ENCODE measurements at places on chromosomes 3 and 15. TPM values are rescaled to one million over a fixed set of nuclear protein-coding genes. Genes with fewer than 3 reads are reported as not detected.

DNA sequence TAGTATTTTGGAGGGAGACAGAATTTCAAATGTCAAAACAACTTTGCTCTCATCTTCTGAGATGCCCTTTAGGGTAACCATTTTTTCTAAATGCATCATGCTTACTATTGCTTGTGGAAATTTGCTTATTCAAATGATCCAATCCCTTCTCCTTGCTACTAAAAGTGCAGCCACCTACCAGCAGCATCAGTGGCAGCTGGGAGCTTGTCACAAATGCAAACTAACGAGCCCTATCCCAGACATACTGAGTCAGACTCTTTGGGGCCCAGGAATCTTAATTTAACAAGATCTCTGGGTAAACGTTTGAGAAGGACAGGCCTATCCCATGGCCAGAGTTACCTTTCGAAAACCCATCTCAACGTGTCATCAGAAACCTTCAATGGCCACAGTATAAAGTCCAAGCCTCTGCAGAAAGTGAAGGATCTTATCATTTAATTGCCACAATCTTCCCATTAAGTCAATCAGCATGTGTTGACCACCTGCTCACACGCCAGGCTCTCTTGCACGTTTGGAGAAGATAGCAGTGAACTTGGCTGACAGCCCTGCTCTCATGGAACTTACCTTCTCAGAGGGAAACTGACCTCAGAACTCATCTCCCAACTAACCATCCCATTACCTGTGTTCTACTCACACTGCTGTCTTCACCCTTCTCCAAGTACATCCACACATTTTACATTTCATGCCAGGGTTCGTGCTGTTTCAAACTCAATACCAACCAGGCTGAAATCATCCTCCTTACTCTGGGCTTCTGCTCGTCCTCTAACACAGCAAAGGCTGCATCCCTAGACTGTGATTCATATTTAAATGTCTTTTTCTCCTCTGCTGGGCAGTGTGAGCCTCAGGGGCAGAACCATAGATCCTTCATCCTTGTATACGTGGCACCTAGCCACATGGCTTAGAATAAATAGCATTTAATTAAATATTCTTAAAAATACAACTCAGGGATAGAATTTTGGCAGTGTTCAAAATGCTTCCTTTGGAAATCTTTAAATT is 24.8 kb upstream of the VGLL4 start:
- DNase-seq: no peak

DNA sequence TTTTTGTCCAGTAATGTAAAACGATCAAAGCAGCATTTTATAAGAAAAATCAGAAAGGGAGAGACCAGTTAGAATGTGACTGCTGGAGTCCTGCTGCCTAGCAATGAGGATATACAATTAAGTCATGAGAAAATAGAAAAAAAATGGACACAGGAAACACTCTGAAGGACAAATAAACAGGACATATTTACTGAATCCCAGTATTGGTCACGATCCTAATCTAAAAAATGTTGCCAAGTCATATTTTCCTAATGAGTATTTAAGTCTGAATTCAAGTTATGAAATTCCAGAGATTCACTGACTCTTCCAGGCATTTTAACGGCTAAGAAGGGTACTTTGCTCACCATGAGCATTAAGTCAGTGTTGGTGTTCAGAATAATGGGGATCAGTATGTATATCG is 154.3 kb upstream of the CCDC54 start:
- DNase-seq: peak; percentile 20

GRCh38 chr3:9553021-9553947 is at the start of gene LHFPL4:
TSS of gene LHFPL4 (minus strand) at chr3:9553822. CDS start at chr3:9552679, 1,143 bp downstream.
- DNase-seq: no peak

- no peak for DNase-seq
Measured at GRCh38 chr3:156553705-156554356, 1.1 kb downstream of the SSR3 start.

DNA sequence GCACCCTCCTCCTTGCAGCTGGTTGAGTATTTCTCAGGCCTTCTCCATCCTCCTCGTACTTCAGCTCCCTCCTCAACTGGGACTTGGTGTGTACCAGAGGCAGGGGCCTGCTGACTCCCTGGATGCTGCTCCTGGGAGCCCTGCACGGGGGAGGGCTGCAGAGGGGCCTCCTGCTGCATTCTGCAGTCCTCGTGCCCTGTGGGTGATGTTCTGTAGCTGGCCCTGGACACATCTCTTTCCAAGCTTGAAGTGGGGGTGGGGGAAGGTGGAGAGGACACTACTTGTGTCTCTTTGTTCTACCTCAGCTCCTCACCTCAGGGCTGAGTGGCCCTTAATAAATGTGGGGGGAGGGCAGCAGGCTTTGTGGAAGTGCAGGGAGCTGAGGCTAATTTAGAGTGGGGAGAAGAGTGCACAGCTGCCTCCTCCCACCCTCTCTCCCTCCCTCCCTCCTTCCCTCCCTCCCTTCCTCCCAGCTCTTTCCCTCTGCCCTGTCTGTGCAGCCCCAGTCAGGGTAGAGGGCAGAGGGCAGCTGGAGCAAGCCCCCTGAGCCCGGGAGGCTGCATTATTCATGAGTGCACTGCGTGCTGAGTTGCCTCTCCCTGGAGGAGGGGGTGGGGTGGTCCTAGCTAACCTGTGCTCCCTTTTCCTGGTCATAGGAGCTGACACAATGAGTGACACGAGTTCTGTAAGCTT is 3.7 kb upstream of the GRM2 start:
- DNase-seq: no peak

DNA sequence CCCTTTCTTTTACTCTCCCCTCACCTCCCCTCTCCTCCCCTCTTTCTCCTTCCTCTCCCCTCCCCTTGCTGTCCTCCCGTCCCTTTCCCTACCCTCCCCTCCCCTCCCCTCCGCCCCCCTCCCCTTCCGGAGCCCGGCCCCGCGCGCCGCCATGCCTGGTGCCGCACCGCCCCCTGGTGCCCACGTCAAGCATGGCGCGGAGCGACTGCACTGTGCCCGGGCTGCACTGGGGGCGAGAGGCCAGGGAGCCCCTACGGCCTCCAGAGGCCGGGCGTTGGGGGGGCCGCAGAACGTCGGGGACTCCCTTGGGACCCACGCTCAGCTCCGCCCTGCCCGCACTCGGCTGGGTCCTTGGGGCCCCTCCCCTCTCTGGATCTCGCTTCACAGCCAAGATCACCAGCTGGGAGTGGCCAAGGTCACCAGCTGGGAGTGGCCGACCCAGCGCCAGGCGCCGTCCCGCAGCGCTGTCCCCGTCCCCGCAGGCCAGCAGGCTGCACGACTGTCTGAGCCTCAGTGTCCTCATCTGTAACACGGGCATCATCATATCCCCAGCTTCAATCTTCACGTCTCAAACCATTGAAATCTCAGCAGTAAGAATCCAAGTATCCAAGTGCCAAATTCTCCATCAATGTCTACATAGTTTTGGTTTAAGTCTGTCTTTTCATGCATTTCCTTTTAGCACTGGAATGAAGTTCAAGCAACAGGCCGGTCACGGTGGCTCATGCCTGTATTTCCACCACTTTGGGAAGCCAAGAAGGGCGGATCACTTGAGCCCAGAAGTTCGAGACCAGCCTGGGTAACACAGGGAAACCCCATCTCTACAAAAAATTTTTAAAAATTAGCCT is 42.5 kb downstream of the TPRA1 start:
- peak; percentile 86 for DNase-seq

DNA sequence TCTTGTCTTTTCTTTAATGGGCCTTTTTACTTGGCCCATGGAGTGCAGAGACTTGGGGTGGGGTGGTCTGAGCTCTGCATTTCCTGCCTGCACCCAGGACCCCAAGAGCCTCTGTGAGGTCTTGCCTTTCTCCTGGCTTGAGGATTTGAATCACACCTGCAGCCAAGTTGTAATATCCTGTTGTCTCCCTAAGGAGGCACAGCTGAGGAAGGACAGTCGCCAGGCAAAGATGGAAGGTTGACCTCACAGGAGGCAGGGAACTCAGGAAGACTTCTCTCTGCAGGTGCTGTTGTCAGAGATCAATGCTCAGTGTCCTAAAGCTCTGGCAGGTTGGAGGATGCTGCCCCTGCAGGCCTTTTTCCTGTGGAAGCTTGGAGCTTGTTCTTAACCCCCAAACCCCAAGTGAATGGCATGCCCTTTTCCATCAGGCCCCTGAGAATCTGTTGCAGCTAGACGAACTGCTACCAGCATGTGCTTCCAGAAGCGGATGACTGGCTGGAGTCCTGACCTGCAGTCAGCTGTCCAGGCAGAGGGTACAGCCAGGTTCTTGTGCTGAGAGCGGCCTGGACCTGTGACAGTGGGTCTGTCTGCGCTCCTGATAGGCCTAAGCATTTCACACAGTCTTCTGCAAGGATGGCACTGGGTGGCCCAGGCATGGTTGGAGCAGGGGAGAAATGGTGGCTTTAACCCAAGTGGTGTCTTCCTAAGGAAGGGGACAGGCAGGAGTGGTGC is 120.0 kb downstream of the EEFSEC start:
- no peak for DNase-seq

DNA sequence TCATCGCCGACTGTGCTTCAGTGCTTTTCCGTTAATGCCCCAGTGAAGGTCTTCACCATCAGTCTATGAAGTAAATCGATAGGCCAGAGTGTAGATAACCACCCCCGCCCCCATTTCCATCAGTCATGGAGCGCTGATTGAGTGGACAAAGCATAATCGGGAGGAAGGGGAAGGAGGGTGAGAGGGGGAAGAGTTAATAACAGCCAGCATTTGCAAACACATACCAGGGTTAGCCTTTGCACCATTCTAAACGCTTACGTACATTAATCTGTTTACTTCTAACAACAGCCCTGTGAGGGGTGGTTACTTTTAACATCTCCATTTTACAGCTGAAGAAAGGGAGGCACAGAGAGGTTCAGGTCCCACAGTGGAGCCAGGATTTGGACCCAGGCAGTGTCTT is 26.8 kb downstream of the EDEM1 start:
- no peak for DNase-seq

DNA sequence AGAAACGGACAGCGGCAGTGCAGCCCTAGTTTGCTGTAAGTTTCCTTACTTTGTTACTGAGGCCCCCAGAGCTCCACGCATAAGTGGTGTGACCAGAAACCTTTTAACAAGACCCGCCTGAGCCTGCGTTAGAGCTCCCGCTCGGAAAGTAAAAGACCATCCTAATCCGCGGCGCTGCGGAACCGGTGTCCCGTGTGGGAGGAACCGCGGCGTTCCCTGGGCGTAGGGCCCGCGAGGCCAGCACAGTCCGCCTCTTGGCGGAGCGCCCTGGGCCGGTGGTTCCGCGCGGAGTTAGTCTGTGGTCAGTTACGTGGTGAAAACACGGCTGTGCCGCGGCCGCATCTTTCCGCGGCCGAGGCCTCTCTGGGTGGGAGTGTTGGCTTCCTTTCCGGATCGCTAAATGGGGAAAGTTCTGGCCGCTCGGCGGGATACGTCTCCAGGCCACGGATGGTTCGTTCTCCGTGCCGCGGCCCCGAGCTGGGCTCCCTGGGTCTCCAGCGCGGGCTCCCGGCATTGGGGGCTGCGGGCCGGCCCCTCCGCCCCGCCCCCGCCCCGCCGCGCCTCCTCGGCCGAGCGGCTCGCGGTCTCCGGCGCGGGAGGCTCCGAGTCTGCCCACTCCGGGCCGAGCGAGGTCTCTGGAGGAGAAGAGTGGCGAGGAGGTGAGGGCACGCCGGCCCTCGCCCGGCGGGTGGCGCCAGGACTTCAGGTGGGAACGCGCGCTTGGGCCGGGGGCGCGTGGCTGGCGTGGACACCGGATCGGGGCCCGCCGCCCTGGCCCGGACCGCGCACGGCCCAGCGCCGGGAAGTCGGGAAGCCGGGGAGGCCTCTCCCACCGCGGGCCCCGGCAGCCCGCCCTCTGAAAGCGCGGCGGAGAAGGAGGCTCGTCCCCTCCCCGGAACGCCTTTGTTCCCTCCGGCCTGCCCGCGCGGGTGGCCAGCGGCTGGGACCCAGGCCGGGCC is 754 bp downstream of the B3GNT5 start:
- DNase-seq: peak; percentile 84

The HGD gene
- 12.2 TPM for total RNA-seq

The PLXNA1 gene
- total RNA-seq: 28.4 TPM

The CISH gene
- 5.5 TPM for total RNA-seq

GRCh38 chr3:127753898-127754410 is 68.4 kb downstream of the MGLL start:
- DNase-seq: no peak

DNA sequence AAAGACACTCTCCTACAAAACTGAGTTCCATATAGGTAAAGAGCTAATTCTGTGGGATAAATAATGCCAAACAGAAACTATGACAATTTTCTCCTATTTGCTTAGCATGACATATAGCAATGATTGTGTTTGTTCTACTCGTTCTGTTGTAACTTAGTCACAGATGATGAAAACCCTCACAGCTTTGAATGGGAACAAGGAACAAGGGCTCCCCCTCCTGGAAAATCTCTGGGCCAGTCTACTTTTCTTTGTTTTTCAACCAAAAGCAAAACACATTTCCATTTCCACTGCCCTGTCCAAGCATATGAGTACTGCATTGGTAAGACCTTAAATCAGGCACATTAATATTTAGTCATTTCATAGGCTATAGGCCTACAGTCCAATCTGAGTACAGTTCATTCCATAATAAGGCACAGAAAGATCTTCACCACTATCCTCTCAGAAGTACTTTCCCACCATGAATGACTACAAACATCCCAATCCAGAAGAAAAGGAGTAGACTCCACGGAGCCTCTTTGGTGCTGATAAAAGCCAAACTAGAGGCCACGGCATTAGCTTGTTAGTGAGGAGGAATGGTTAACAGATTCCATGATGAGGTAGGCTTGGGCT is 67.1 kb downstream of the ATP8B4 start:
- DNase-seq: peak; percentile 87

GRCh38 chr3:34408088-34408487 is 609.7 kb downstream of the PDCD6IP start:
- DNase-seq: no peak

GRCh38 chr3:120762615-120763014 is 20.1 kb downstream of the GTF2E1 start:
- DNase-seq: no peak

GRCh38 chr3:125651244-125651643 is 55.9 kb upstream of the OSBPL11 start:
- DNase-seq: no peak

- no peak for DNase-seq
Measured at GRCh38 chr3:186235554-186235953, 126.5 kb downstream of the DGKG start.

The PARP15 gene
- not detected for total RNA-seq

The C3orf85 gene
- not detected for total RNA-seq

Measured in stomach (tissue), 19 donors.